ENCODE measurements at places on chromosomes 2 and 18.
A peak's percentile ranks its signal among the peaks of the same experiment; 100 is the strongest.

DNA sequence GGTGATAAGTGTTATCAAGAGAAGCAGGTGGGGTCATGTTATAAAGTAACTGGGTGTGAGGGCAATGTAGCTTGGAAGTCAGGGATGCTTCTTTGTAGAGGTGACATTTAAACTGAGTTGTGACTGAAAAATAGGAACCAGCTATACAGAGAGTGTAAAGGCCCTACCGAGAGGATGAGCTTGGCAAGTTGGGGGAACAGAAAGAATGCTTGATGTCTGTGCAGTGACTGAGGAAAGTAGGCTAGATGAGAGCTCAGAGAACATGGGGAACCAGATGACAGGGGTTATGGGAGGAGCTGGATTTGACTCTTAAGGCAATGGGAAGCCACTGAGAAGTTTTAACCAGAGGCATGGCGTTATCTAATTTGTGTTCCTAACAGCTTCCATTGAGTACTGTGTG lies 115.3 kb downstream of the DOCK10 start:
- DNase-seq, result no peak

GRCh38 chr2:173374634-173375033 lies 20.0 kb downstream of the CDCA7 start:
- DNase-seq, result no peak

- no peak for DNase-seq
Observed at GRCh38 chr2:237708065-237708398, 80.6 kb downstream of the LRRFIP1 start.

DNA sequence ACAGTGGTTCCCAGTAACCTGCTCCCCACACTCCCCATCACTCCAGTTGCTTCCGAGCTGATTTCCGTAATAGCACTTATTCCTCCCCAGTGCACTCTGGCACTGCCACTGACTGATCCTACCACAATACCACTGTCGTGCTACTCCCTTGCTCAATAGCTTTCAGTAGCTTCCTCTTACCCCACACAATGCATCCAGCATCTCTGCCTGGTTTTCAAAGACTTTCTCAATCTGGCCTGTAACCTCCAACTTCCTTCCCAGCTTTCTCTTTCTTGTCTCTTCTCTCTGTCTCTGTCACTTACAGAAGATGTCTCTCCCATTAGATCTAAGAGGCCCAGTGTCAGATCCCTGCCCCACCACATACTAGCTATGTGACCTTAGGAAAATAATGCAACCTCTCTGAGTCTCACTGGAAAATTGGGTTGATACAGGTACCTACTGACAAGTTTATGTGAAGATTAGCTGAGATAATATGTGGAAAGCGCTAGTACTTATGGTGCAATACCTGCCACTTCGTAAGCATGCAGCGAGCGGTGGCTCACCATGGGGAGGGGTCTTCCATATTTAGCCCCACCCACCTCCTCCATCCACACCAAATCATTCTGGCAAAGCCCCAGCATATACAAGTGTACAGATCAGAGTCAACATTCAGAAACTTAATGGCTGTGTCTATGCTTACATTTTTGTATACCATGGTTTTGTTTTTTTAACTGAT lies 36.7 kb downstream of the SFXN5 start:
- DNase-seq, result no peak

DNA sequence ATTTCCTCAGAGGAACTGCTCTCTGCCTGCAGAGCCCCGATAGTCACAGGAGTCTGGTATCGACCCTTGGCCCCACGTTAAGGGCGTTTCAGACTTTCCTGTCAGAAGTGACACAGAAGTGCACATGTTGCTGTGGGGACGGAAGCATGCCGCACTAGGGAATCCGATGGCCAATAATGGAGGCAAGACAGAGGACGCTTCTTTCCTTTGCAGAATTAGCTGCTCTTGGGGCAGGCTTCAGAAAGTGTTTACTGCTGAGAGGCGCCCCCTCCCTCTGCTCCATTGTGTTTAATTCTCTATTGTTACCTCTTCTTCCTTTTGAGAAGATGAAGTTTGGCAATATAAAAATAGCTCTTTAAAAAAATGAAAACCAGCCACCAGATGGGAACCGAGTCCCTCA lies 118.6 kb upstream of the EML6 start:
- no peak for DNase-seq

DNA sequence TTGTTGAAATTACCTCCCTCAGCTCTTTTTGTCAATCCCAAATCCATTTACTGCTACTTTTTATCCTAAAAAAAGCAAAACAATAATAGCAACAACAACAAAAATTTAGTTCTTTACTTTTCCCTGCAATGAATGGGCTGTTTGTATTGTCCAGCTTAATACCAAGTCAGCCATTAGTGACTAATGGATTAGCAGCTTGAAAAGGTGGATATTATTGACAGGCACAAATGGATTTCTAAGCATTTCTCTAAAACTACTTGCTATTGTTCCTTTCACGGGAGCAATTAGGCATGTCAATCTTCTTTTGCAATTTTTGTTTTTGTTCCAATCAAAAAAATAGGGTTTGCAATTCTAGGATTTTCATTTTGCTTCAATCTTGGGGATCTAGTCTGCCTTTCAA lies 32.1 kb upstream of the SPAG16 start:
- DNase-seq, result no peak

DNA sequence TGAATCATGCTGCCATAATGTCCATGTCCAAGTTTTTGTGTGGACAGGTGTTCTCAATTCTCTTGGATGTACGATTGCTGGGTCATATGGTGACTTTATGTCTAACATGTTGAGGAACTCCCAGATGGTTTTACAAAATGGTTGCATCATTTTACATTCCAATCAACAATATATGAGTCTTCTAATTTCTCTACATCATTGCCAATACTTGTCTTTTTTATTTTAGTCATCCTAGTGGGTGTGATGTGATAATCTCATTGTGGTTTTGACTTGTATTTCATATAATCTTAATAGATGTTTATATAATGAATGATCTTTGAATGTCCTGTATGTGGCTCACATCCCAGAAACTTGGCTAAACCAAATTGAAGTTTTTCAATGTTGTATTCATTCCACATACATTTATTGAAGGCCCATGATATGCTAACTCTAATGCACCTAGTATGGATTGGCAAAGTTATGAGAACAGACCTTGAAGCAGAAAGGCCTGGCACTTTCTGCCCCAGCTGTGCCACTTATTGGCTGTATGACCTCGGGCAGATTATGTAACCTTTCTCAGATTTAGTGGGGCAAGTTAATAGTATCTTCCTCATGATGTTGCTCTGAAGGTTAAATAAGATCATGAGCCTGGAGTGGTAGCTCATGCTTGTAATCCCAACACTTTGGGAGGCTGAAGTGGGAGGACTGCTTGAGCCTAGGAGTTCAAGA lies 205.4 kb downstream of the RAB3GAP1 start:
- DNase-seq, result no peak

GRCh38 chr2:61356958-61357350 lies 113.9 kb downstream of the USP34 start:
- DNase-seq, result no peak

- no peak for DNase-seq
Observed at GRCh38 chr2:65620524-65620923, 188.1 kb upstream of the SPRED2 start.

- DNase-seq, result no peak
Observed at GRCh38 chr2:234974501-234975385, 22.9 kb downstream of the SH3BP4 start.

DNA sequence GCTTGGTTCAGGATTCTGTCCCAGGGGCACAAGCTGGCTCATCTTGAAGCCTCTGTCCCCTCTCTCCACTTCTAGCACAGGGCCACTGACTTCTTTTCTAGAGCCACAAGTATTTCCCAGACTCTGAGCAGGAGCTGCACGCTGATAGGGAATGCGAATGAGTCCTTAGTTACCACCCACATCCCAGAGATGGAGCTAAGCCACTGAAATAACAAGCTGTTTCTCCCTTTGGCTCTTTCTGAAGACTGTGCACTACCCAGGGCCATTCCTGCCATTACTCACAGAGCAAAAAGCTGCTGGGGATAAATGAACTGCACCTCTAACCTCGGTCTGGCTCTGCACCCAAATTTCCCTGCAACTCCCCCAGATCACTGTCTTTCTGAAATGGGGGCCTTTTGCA lies 70.6 kb downstream of the TSN start:
- no peak for DNase-seq

GRCh38 chr2:193199322-193199721 lies 1004.6 kb upstream of the TMEFF2 start:
- no peak for DNase-seq

DNA sequence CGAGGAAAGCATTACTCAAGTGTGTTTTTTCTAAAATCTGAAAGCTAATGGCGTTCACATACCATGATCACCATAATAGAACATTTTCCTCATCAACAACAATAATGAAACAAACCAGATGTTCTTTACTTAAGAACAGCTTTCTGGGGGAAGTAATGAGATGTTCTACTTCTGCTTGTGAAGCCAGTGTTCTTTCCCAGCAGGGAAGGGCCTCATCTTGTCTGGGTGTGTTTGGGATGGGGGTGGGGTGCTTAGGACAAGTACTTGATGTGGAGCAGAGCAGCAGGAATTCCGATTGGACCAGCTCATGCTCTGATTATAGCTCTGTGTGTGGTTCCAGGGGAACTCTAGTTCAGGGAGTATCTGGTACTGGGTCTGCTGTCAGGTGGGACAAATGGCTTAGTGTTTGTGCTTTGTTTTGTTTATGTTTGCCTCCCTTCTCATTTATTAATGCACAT lies 163.0 kb upstream of the NOSTRIN start:
- DNase-seq, result no peak

DNA sequence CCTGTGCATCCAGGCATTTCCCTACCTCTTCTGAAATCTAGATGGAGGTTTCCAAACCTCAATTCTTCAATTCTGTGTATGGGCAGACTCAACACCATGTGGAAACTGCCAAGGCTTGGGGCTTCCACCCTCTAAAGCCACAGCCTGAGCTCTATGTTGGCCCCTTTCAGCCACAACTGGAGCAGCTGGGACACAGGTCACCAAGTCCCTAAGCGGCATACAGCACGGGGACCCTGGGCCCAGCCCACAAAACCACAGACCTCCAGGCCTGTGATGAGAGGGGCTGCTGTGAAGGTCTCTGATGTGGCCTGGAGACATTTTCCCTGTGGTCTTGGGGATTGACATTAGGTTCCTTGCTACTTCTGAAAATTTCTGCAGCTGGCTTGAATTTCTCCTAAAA lies 255.4 kb downstream of the TDRD15 start:
- DNase-seq, result no peak

- DNase-seq, result peak; percentile 27
Observed at GRCh38 chr2:165743442-165743841, 50.6 kb downstream of the GALNT3 start.

DNA sequence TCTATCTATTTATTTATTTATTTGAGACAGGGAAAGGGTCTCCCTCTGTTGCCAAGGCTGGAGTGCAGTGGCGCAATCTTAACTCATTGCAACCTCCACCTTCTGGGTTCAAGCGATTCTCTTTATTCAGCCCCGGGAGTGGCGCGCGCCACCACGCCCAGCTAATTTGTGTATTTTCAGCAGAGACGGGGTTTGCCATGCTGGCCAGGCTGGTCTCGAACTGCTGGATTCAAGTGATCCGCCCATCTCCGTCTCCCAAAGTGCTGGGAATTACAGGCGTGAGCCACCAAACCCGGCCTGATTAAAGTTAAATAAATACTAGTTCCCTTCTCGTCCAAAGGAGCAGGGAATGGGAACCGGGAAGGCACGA lies 4.2 kb upstream of the CTDSP1 start:
- DNase-seq, result no peak

DNA sequence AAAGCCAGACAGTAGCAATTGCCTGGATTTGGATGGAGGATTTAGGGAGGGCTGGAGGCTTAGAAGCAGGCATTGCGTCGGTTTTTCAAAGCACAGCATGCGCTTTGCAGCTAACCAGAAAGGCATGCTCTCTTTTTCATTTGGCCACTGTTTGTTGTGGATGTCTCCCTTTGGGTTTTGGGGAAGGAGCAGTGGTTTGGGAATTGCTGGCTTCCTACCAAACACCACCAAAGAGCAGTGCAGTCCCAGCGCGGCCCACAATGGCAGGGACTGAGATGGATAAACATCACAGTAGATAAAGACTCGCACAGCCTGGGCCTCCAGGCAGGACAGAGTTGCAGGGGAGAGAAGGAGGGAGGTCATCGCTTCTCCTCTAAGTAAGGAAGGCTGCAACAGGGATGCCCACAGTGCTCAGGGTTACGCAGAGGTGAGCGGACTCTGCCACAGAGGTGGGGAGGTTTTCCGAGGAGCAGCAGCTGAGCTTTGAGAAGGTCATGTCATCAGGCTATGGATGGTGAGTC lies 148.5 kb downstream of the MYT1L start:
- no peak for DNase-seq

DNA sequence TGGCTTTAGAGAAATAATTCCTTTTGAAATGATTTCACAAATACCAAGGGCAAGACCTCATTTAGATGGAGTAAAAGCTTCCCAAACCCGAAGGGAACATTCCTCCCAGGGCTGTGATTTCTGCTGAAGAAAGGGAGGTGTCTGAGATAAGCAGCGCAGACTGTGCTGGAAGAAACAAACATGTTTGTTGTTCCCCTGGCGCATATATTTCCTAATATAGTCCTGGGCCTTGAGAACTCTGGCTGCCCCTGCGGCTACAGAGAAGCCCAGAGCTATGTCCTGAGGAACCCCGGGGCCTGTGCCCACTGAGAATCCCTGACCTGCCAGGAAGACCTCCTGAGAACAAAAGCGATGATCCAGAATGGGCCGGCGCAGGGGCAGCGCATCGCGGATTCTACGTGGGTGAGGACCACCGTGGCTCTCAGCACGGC lies 372.6 kb upstream of the NT5C1B start:
- no peak for DNase-seq

DNA sequence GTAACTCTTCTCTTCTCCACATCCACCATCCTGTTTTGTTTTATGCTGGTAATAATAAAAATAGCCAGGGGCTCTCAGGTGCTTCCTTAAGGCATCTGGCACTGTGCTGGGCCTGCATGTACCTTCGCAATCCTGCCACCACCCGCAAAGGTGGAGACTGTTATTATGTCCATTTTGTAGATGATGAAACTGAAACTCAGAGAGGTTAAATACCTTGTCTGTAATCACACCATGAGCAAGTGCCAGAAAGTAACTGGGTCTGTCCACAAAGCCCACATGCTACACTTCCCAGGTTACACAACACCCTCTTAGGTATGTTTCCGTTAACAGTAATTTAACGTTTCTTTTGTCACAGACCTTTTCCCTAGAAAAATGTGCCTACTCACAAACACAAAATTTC lies 27.0 kb downstream of the NRP2 start:
- DNase-seq, result no peak

DNA sequence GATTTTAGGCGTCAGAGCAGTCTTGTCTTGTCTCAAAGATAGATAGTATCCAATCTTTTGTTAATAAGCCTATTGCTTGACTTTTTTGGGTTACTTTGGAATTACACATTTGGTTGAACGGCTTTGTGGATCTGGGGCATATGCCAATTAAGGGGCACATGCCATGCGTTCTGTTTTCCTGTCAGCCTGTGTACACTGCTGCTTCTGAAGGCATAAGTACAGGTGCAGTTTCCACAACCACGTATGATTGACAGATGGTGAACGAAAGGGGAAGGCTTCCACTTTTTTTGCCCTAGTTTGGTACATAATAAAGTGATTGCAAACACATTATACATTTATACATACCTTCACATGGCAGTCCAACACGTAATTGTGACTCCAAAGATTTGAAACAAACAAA lies 102.3 kb downstream of the RAPH1 start:
- DNase-seq, result no peak

- DNase-seq, result no peak
Observed at GRCh38 chr2:170887896-170888295, 41.2 kb upstream of the GORASP2 start.

All from GM20000 (cell line).